ENCODE measurements at places on chromosomes 2 and 18. TPM values are rescaled to one million over a fixed set of nuclear protein-coding genes. Genes with fewer than 3 reads are reported as not detected.

The NTSR2 gene
- not detected for total RNA-seq

The CROCC2 gene
- not detected for total RNA-seq

The TUBB8B gene
- not detected for total RNA-seq

The ALPG gene
- total RNA-seq, result not detected

Measured in T-helper 17 cell (primary cell).